ENCODE measurements at places on chromosomes 6 and 20. TPM values are rescaled to one million over a fixed set of nuclear protein-coding genes. Genes with fewer than 3 reads are reported as not detected.

Gene CCDC170
- polyA plus RNA-seq, result 2.1 TPM

Gene CFAP206
- 4.4 TPM for polyA plus RNA-seq

Gene SLC17A9
- 2.4 TPM for polyA plus RNA-seq

Gene LKAAEAR1
- 8.4 TPM for polyA plus RNA-seq

Gene HLA-DPA1
- 6.6 TPM for polyA plus RNA-seq

Gene SLC22A16
- polyA plus RNA-seq, result 0.87 TPM

Gene SLPI
- polyA plus RNA-seq, result 5.2 TPM

Gene C6orf52
- 7.6 TPM for polyA plus RNA-seq

Gene ECT2L
- 0.67 TPM for polyA plus RNA-seq

Gene PRDM13
- 1.8 TPM for polyA plus RNA-seq

Gene PIGT
- 98.4 TPM for polyA plus RNA-seq

Gene PRR18
- 15.4 TPM for polyA plus RNA-seq

Gene SLC32A1
- polyA plus RNA-seq, result 51.5 TPM

Gene WFDC10B
- polyA plus RNA-seq, result not detected

Gene IFT52
- 59.8 TPM for polyA plus RNA-seq

Gene EPHA7
- 16.3 TPM for polyA plus RNA-seq

Gene POPDC3
- 5.7 TPM for polyA plus RNA-seq

Gene MAP3K5
- polyA plus RNA-seq, result 10.9 TPM

Gene ANKRD66
- 3.2 TPM for polyA plus RNA-seq

Gene COL12A1
- polyA plus RNA-seq, result 46.0 TPM

Gene GATA5
- not detected for polyA plus RNA-seq

Data from spinal cord (tissue), 10 donors.